ENCODE measurements at places on chromosomes 3 and 15.

- DNase-seq = no peak
Measured at GRCh38 chr3:3089017-3089416, 21.2 kb downstream of the IL5RA start.

DNA sequence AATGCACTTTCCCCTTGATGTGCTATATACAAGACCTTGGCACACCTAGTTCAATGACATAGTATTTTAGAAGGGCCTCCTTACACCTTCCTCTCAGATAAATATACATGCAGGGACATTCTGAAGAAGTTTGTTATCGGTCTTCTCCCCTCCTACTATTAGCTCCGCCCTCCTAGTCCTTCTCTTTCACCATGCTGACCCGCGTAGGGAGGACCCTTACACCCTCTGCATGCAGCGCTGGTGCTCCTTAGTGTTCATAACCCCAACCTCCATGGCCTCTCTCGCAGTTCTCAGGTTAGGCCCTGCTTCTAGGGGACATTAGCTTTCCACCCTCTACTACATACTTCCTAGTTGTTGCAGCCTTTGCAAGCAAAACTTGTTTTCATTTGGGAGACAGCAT, 146.4 kb downstream of the PGPEP1L start:
- no peak for DNase-seq

DNA sequence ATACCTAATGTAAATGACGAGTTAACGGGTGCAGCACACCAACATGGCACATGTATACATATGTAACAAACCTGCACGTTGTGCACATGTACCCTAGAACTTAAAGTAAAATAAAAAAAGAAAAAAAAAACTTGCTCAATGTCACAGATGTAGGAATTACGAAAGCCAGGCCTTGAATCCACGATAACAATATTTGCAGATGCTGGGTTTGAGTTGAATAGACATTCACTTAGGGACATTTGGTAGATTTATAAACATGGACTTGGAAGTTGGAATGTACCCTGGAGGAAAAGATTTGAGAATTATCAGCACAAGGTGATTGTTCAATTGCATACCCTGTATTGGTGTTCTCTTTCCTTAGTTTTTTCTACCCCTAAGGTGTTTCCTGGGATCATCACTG, 260.2 kb upstream of the PEX5L start:
- no peak for DNase-seq

GRCh38 chr3:196111939-196112386, 30.1 kb upstream of the TFRC start:
- DNase-seq = no peak

GRCh38 chr15:58999694-59000093, 12.2 kb downstream of the RNF111 start:
- DNase-seq = no peak

DNA sequence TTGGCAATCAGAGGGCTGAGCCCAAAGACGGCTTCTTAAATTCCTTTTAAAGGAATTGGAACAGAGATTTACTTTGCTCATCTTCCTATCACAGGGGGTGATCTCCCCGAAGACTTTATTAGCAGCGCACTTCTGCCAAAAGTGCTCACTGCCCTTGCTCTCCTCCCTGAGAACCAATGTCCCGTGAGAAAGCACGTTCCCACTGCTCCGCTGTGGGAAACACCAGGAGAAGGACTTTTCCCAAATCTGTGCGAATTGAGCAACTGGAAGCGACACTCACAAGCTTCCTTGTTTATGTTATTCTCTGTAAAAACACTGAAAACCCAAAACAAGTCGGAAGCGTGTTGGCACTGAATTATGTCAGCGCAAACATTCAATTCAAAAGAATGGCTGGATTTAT, 670.8 kb upstream of the NR2F2 start:
- no peak for DNase-seq

GRCh38 chr15:95262866-95263564, 1031.7 kb downstream of the MCTP2 start:
- peak; percentile 62 for DNase-seq

- no peak for DNase-seq
Measured at GRCh38 chr3:38003817-38004414, 13.3 kb downstream of the VILL start.

DNA sequence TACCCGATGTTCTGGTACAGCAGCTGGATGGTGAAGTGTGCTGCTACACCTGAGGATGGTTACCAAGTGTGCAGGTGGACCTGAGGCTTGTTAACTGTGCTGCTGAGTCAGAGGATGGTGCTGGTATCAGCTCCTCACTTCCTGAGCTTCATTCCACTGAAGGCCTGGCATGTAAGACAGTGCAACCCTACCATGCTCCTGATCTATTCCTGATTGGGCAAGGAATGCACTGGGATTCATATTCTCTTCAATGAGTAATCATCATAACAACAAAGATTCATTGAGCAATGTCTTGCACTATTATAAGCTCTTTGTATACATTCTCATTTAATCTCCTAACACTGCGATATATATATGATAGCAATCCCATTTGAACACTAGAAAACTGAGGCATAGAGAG, 62.9 kb upstream of the THSD4 start:
- DNase-seq = peak; percentile 76

- no peak for DNase-seq
Measured at GRCh38 chr3:133490468-133491351, 82.8 kb upstream of the CDV3 start.

- no peak for DNase-seq
Measured at GRCh38 chr3:121696186-121696585, 35.5 kb upstream of the HCLS1 start.

- no peak for DNase-seq
Measured at GRCh38 chr3:193211173-193211572, 29.8 kb upstream of the PLAAT1 start.

DNA sequence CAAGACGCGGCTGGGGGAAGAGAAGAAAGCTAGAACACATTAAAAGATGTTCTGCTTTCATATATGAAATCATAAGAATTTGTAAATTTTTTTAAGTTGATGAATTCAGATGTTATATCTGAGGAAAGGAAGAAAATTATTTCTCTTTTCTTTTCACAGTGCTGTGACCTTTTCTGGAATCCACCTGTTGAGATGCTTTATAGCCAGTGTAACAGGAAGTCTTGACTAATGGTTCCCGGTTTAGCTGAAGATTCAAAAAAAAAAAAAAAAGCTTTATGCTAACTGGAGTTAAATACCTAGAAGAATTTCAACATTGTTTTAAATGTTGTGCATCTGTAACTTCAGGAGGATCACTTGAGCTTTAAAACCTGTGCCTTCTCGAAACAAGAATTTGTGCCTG, 9.9 kb downstream of the GTPBP8 start:
- peak; percentile 26 for DNase-seq

DNA sequence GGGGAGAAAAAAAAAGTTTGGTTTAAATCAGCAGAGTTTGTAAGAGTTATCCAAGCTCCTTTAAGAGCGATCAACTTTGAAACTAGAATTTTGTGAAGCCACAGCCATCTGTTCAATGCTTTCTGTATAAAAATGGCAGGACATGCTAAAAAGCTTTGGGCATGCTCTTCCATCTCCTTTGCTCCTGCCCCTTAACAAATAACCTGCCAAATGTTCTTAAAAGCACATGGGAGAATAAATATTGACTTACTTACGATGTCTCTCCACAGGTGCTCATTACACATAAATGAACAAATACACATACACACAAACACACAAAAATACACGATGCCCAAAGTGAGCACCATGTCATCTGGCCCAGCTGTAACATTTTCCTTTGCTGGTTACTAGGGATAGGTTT, 211.8 kb upstream of the DPH6 start:
- no peak for DNase-seq

DNA sequence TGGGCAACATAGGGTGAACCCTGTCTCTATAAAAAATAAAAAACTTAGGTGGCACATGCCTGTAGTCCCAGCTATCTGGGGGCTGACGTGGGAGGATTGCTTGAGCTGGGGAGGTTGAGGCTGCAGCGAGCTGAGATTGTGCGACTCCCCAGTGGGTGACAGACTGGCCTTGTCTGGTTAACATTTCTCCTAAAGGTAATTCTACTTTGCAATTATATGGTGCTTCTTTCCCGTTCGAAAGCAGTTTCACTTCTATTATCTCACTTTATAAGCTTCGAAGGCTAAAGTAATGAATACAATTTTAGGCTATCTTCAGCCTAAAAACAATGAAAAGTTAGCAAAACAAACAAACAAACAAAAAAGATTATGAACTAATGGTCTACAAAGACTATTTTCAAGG, 35.3 kb downstream of the COMMD2 start:
- DNase-seq = no peak

GRCh38 chr3:161386991-161387770, 15.9 kb upstream of the SPTSSB start:
- DNase-seq = no peak

DNA sequence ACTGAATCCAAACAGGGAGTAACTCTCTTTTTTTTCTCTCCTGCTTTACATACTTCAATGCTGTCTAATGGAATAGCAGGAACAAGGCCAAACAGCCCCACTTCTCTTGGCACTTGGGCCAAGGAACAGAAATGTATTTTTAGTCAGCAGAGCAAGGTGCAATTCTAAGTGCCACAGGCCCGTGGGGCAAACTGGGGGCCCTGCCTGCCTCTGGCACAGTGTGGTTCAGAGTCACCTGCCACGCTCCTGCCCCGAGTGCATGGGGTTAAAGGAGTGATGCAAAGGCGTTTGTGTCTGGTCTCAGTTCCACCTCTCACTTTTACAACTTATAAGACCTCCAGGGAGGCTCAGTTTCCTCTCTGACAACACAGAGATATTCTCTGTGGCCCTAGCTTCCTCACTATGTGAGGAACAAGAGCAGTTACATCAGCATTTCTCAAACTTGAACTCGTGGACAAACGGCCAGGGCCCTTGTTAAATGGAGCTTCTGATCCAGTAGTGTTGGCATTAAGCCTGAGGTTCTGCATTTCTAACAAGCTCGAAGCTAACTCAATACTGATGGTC, 51.3 kb downstream of the LRIG1 start:
- DNase-seq = no peak

DNA sequence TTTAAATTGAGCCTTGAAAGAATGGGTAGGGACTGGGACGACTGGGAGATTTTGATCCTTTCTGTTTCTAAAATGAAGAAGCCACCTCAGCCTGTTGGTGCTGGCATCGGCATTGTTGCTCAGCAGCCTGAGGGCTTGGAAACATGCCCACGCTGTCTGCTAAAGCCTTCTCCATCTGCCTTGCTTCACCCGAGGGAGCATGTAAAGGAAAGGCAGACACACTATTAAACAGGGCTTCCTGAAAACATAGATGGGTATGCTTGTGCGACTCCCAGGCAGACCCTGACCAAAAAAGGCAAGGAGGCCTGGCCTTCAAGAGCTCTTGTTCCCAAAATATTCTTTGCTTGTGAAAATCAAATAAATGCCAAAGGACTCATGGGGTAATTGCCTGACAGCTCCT, 84.2 kb upstream of the SLC4A7 start:
- DNase-seq = peak; percentile 95

GRCh38 chr3:45119376-45119775, 26.8 kb downstream of the CDCP1 start:
- no peak for DNase-seq

GRCh38 chr3:172915911-172916514, 165.5 kb downstream of the ECT2 start:
- no peak for DNase-seq

DNA sequence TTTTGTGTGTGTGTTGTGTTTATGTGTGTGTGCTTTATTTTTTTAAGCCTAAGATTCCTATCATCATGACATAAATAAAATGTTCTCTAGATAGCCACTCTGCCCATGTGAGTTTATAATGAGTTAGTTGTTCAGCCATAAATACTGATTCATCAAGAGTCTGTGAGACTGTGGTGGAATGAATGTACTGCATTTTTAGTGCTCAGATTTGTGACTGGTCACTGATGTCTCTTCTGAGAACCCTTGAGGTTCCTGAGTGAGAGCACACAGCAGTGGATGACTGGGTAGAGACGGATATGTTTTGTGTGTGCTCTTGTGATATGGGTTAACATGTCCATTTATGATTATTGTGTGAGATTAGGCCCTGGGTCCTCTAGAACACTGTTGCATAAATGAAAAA, 51.2 kb downstream of the SETD5 start:
- peak; percentile 67 for DNase-seq

GRCh38 chr3:22859618-22860017, 343.5 kb upstream of the UBE2E2 start:
- DNase-seq = no peak

- no peak for DNase-seq
Measured at GRCh38 chr3:98233468-98233867, 30.6 kb upstream of the OR5H6 start.

DNA sequence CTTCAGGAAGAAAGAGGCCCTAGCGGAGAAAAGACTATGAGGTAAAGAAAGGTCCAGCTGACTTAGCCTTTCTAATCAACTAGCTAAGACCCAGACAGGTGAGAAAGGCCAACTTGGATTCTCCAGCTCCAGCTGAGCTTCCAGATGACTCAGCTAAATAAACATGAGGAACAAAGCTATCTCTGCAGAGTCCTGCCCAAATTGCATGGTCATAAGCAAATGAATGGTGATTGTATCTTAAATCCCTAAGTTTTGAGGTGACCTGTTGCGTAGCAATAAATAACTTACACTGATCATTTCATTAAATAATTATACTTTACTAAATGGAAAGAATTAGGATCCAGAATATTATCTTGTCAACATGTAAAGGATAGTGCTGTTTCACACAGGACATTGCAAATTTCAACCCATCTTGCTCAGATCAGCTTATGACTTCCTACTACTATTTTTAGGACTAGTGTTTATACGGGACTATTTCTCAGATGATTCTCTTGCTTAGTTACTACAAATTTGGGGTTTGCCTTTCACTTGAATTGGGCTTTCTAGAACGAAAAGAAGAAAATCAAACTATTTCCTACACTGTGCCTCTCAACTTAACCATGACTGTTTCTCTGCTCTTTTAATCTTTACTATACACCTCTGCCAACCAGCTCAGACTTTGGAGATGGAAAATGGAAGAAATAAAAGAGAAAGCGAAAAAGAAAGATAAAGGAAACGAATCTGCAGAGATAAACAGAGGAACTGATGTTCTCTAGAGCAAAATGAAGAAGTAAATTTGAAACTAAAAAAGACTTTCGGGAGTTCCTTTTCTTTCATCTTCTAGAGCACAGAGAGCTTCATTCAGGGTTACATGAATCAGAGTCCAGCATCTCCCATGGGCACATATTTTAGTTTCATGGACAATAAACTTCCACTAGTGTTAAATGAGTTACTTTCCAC, 6.6 kb upstream of the ADGRG7 start:
- peak; percentile 26 for DNase-seq

- DNase-seq = no peak
Measured at GRCh38 chr15:72774696-72775383, 8.7 kb downstream of the ADPGK start.

DNA sequence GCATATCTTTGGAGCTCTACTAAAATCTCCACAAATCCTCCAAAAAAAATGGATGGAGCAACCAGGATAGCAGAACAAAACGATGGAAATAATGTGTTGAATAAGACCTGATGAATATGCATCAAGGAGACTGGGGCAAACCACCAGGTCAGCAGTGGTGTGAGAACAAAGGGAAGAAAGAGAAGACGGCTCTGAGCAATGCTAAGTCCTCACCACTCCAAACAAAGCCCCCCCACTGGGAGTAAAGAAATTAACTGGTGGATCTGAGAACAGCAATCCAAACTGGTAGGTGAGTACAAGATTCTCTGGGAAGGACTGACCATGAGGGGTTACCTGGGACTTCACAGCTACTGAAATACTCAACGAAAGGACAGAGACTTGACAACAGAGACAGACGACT, 977.3 kb downstream of the TBL1XR1 start:
- no peak for DNase-seq
